Inflammatory macrophage (primary cell): ENCODE measurements at places on chromosomes 6 and 20.

DNA sequence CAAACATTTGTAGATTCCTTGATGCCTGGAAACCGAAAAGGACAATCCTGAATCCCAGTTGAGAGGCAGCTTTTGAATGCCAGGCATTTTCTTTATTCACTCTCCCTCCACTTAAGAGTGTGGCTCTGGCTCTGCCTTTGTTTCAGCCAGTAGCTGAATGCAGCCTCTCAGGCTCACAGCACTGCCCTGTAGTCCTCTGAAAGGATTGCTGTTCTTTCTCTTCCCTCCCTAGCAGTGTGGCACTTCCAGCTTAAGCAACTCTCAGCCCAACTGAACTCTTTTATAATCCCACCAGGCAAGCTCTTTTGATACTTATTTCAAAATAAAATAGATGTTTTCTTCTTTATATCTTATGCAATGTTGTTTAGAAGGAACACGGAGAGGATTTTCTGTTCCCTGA lies 415.6 kb downstream of the GJA1 start:
- no peak for DNase-seq

GRCh38 chr20:40416274-40416673 lies 272.8 kb downstream of the MAFB start:
- DNase-seq: no peak

GRCh38 chr6:167949121-167949684 lies 48.3 kb upstream of the KIF25 start:
- no peak for DNase-seq

DNA sequence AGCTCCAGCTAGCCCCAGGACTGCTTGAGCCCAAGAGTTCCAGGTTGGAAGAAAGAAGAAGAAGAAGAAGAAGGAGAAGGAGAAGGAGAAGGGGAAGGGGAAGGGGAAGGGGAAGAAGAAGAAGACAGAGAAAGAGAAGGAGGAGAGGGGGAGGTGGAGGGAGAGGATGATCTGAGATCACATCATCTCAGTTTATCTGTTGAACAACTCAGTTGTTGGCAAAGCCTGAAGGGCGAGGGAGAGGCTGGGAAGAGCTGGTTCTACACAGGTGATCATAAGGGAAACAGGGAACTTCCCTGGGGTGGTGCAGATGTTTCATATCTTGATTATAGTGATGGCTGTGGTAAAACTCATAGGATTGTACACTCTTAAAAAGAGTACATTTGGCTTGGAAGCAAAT lies 3.1 kb upstream of the RRBP1 start:
- no peak for DNase-seq

GRCh38 chr6:37332894-37333293 lies 20.9 kb upstream of the RNF8 start:
- DNase-seq: no peak

DNA sequence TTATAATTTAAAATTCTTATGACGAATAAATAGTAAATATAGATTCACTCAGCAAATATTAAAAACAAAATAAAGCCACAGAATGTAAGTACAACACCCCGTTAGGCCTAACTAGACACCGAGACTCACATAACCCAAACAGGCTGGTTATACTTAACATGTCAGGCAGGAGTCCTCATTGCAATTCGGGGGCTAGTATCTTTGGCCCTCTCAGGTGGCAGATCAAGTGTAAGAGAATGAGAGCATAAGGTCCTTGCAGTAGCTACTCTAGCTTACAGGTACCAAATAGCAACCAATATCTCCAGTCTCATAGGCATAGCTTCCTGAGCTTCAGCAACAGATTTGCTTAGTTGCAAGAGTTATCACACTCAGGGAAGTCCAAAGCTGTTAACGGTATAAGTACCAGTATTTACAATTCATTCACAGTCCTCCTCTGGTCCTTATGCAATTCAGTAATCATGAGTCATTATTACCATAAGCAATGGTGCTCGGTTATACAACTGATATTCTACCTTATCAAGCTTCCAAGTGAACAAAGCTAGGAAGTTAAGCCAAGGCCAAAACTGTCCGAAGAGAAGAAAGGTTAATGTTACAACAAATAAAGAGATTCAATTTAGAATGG lies 20.1 kb downstream of the REV3L start:
- peak; percentile 24 for DNase-seq

GRCh38 chr6:161575523-161576254 lies 301.8 kb upstream of the AGPAT4 start:
- DNase-seq: no peak

DNA sequence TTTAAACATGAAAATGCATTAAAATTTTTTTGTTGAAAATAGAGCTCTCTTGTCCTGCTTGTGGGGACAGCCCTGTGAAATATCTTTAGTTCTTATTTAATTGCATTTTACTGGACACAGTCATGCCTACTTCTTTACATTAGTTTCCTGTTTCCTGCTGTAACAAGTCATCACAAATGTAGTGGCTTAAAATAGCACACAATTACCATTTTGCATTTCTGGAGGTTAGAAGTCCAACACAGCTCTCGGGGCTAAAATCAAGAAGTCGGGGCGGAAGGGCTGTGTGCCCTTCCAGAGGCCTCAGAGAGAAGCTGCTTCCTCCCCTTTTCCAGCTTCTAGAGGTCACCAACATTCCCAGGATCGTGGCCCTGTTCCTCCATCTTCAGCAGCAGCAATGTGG lies 29.4 kb downstream of the PNLDC1 start:
- peak; percentile 62 for DNase-seq

GRCh38 chr20:35232575-35232974 lies 6.1 kb downstream of the MMP24 start:
- no peak for DNase-seq

DNA sequence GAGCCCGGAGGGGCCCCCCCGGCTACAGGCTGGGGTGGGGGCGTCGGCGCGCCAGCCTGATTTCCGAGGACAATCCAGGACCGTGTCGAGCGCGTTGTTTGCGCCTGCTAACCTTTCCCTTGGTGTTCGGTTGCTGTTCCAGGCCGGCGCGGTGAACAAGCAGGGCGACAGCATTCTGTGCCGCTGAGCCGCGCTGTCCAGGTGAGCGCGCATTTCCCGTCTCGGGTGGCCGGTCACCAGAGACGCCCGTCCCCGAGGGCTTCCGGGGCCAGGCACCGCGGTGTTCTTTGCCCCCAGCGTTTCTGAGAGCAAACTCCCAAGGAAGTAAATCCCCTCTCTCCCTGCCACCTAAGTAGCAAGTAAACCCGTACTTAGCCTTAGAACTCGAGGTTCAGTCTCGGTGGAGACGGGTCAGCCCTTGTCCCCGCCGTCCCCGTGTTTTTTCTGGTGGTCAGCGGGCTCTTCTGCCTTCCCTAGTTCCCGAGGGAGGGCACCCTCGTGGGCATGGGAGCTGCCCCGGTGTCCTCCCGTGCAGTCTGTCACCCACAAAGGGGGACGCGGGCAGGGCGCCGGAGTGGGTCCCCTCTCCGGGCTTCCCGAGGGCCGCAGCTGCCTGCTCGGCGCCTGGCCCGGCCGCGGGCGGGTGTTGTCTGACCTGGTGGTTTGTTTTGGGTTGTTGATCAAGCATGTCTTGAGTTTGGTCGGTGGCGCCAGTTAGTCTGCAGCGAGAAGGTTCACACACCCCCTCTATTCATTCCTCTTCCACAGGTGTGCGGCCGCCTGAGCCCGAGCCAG lies 1.5 kb downstream of the ID4 start:
- no peak for DNase-seq

- peak; percentile 20 for DNase-seq
These were observed 38.0 kb downstream of the KLHL31 start for GRCh38 chr6:53627391-53628218.

GRCh38 chr6:144033816-144034735 lies 26.0 kb upstream of the PLAGL1 start:
- DNase-seq: no peak

DNA sequence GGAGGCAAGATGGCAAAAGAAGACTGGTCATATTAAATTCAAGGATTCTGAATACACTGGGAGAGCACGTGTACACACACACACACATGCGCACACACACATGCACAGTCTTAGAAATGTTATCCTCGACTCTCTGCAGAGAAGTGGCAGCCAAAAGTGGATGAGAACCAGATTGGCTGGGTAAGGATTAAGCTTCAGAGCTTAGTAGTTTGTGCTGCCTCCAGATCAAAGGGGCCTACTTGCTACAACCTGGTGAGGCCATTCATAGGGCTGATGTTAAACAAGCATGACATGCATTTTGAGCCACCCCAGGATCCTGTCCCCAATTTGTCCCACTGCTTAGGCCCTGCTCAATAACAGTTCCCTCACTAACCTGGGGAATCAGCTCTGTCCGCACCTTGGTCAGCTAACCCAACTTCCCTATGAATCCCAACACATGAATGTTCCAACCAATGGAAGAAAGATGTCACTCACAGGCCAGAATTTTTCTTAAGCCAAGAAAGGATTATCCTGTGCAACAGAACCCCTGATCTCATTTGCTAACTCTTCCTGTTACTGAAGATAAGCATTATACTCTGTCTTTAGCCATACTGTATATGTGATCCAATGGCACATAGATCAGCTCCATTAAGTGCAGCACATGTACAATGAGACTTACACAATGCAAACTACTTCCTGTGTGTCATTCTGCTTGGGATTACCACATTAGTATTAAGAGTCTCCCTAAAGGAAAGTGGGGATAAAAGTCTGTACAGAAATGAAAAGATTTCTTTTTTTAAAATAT lies 31.0 kb downstream of the TOMM6 start:
- peak; percentile 50 for DNase-seq

GRCh38 chr6:5763871-5764270 lies 242.9 kb downstream of the NRN1 start:
- peak; percentile 44 for DNase-seq

DNA sequence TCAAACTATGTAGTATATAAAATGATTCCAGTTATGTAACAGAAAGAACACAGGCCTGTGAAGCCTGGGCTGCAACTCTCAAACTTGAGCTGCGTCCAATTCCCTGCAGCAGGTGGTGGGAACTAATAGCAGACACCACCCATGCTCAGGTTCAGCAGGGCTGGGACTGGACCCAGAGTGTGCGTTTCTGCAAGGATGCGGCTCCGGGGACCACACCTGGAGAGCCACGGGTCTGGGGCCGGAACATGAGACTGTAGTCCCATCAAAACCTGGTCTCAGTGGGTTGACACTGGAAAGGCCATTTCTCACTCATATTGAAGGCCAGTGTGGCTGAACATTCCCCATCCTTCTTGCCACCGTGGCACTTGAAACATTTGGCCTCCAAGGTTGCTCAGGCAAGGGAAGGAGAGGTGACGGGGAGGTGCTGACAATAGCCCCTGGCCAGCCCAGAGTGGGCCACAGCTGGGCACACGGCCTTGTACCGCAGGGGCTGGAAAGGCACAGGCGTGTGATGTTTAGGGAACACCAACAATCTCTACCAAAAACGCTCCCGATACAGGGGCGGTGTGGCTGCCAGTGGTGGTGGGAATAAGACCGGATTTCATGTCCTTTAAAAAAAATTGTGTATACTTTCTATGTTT lies 38.0 kb downstream of the FRMD1 start:
- DNase-seq: no peak

GRCh38 chr6:437037-437392 lies 45.5 kb downstream of the IRF4 start:
- DNase-seq: no peak

- no peak for DNase-seq
These were observed 92.9 kb upstream of the TOX2 start for GRCh38 chr20:43821795-43822194.

GRCh38 chr20:15220778-15221565 lies 883.6 kb upstream of the FLRT3 start:
- DNase-seq: no peak

DNA sequence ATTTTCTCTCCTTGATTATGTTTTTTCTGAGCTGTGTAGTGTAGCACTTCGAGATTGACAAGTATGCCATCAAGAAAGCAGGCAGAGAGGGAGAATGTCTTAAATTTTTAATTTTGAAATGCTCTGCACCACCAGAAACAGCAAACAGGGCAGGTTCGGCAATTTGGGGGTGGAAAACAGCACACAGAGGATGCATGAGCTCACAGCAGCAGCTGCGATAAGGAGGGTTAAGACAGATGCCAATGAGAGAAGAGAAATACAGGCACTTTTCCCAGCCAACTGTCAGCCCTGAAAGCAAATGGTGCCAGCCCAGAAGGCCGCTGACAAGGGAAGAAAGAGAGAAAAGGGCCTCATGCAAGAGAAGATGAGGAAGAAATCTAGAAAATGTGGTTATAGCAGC lies 15.1 kb upstream of the SNRPB2 start:
- DNase-seq: no peak

DNA sequence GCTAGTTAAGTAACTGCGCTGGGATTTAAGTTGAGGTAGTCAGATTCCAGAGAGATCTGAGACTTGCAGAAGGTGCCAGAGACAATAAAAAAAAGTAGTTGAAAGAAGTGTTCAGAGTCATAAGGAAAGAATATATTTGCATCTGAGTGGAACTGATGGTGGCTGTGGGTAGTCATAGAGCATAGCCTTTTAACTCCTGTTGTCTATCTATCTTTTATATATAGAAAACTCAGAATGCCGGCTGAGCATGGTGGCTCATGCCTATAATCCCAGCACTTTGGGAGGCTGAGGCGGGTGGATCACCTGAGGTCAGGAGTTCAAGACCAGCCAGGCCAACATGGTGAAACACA lies 62.0 kb downstream of the CARMIL1 start:
- DNase-seq: no peak

DNA sequence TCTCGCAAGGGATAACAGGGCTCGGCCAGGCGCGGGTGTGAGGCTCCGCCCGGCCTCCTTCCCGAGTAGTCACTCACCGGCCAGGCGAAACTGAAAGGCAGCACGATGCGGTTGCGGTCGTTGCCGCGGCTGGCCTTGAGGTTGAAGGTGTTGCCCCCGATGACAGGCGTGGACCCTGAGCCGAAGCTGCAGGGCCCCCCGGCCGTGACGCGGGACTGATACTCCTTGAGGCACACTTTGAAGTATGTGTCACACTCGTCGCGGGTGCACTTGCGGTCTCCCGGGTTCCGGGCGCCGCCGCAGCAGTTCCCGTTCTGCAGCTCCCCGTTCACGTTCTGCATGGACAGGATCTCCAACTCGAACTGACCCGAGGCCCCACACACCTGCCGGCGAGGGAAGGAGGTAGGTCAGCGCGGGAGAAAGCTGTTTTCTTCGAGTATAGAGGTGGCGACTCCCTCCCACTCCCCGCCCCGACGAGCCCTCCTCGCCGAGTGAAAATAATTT lies 1.1 kb downstream of the JAG1 start:
- peak; percentile 34 for DNase-seq

- no peak for DNase-seq
These were observed 65.4 kb upstream of the NNAT start for GRCh38 chr20:37455659-37456058.
